Stimulated activated CD4-positive, alpha-beta T cell treated with anti-CD3 and anti-CD28 coated beads, TNF-alpha, amount 100 ng/mL, for 24 hours (primary cell): ENCODE measurements at places on chromosomes 4 and X.

DNA sequence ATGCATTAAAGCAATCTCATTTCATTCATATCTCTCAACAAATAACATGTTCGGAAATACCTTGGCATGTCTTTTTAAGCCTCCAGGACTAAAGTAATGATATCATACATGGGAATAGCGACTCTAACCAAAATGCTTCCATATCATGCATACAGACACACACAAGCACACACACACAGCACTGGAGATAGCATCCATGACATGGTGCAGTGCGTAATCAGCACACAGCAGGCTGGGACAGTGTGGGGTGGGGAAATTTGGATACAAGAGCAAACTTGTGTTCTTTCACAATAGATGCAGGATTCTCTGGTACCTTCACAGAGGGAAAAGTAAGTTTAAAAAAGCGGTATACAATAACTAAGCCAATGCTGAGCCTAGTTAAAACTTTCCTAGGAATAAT lies 132.3 kb upstream of the HPGD start:
- DNase-seq: no peak

- DNase-seq: no peak
Measured at GRCh38 chrX:74892561-74892960, 32.7 kb downstream of the NEXMIF start.

DNA sequence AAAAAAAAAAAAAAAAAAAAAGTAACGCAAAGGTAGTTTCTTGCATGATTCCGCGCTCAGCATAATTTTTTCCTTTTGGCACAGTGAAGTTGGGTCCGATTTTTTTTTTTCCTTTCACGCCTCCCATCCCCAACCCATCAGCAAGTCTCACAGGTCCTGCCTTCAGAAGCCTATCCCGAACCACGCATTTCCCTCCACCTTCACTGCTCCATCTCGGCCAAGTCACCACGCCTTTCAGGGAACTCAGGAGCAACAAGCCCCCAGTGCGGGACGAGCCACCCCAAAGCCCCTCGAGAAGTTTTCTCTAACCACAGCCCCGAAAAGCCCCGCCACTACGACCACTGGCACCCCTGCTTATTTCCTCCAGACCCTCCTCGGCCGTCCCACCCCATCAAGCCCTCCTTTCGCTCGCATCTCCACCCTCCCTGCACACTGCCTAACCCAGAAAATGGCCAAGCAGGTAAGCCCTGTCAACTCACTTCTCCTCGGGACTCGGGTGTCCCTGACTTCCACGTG lies 1.0 kb downstream of the SLBP start:
- DNase-seq: no peak

GRCh38 chr4:74794382-74795010 lies at the start of gene BTC:
BTC (minus strand) TSS chr4:74794523; CDS start chr4:74794325, 198 bp downstream.
- peak; percentile 7 for DNase-seq

DNA sequence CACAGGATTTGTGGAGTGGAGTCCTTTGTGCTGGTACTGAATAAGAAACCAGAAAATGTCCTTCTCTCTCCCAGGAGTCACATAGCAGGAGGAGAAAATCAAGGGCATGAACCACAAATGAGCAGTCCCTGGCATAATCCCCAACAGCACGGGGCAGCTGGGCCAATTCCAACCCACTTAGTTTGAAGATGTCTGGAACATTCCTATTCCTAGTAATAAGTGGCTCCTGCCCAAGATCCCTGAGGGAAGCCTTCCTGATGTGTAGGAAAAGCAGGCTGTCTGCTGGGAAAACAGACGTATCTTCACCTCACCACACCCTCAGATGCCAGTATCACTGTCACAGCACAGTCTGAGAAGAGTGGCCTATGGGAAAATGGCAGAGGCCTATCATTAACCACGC lies 182.8 kb upstream of the MAP3K15 start:
- DNase-seq: no peak

GRCh38 chr4:2347190-2347589 lies 71.3 kb downstream of the ZFYVE28 start:
- no peak for DNase-seq

DNA sequence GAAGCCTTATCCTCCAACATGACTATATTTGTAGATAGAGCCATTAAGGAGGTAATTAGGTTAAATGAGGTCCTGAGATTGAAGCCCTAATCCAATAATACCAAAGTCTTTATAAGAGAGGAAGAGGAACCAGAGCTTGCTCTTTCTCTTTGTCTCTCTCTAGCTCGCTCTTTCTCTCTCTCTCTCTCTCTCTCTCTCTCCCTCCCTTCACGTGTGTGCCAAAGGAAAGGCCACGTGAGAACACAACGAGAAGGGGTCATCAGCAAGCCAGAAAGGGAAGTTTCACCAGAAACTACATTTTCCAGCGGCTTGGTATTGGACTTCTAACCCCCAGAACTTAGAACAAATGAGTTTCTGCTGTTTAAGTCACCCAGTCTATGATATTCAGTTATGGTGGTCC lies 1540.5 kb downstream of the C4orf33 start:
- no peak for DNase-seq

DNA sequence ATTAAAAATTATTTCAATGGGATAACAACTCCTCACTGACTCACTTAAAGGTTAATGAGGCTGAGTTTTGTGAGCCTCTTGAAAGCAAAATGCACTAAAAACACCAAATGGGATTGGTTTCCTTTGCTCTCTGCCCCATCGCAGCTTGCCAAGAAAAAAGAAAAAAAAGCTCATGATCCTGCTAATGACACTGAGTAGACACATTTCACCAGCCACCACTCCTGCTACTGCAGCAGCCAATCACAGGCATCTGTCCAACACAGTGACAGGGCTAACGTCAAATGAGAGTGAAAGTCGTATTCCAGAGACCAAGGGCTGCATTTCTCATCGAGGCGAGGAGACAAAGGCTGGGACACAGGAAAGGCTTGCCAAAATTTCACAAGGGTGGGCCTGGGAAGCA lies 5.2 kb downstream of the APBB2 start:
- DNase-seq: no peak

DNA sequence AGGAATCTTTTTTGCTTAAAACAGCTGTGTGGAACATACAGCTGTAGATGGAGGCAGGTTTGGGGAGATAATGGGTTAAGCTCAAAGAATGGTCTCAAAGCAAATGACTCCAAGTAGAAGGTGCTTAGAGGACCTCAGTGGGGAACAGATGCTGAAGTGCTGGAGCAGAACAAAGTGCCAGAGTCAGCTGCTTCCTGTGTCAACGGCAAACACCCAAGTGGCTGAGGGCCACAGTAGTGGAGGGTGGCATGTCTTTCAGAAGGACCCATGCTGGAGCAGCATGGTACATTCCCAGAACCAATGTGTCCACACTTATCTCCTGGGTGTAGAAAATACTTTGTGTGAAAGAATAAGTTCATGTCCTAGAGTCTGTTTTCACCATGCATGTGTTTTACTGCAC lies 197.5 kb downstream of the CCNG2 start:
- no peak for DNase-seq

DNA sequence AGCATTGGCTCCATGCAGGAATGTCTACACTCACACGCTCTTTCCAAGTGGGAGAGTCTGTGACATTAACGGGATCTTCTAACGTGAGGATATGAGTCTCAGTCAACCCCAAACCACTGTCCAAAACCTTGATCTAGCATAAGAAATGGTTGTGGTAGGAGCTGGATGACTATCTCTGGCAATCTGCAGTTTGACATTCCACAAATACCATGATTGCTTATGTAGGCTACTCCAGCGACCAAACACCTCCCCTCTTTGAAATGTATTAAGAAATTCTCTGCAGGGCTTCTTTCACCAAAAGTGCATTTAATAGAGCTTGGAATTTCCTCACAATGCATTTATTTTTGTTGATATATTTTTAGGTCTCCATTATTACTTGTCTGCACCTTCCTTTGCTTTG lies 14.1 kb upstream of the STX18 start:
- DNase-seq: no peak

- DNase-seq: no peak
Measured at GRCh38 chrX:68147848-68148247, 285.4 kb downstream of the OPHN1 start.

- DNase-seq: no peak
Measured at GRCh38 chr4:2292646-2293108, 30.8 kb upstream of the MXD4 start.

GRCh38 chr4:78689261-78689660 lies 86.9 kb upstream of the BMP2K start:
- no peak for DNase-seq

DNA sequence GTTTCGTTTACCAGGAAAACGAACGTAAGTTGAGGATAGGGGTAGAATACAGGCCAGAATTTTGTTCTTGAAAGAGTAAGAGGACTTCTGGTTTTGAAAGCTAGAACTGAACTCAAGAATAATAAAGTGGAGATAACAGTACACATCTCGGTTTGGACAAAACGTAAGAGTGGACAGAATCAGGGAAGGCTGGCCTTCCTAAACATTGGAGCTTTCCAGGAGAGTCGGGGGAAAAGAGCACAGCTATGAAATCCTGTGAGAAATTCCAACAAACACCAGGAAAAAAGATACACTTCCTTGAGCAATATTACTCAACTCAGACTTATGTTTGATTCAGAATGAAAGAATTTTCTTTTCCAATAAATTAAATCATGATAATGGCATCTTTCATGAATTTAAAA lies 1.2 kb downstream of the CTSO start:
- DNase-seq: no peak

- no peak for DNase-seq
Measured at GRCh38 chr4:23235628-23236390, 543.1 kb downstream of the GBA3 start.
